ENCODE measurements at places on chromosomes 3 and 15.

DNA sequence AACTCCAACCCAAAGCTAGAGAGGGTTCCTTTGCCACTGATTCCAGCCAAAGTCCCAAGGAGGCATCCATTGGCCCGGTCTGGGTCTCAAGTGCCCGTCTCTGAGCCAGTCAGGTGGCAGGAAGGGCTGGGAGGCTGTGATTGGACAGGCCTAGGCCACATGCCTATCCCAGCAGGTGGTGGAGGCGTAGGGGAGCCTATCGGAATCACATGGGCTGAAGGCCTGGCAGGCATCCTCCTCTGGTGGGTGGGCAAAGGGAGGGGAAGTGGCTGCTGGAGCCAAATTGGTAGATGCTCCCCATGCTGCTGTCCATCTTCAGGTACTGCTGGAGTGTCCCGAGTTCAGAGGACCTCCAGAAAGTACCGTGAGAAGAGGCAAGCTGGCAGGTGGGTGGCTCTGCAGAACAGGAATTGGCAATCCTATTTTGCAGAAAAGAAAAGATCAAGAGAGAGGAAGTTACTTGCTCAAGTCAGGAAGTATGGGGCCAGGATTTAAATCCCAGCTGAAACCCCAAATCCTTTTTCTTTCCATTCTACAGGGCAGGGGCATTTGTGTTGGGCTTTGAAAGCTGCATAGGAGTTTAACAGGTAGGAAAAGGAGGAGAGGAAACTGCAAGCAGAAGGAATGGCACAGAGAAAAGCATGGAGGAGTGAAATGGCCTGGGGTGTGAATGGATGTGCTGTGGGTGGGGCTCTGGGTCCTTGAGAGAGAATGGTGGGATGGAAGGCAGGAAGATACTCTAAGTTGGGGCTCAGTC lies 3.7 kb downstream of the CHST13 start:
- no peak for DNase-seq

GRCh38 chr3:171459137-171459941 lies 866 bp downstream of the TNIK start:
- DNase-seq = peak; percentile 31

- DNase-seq = no peak
Observed at GRCh38 chr3:197758512-197758911, 8.8 kb downstream of the FYTTD1 start.

DNA sequence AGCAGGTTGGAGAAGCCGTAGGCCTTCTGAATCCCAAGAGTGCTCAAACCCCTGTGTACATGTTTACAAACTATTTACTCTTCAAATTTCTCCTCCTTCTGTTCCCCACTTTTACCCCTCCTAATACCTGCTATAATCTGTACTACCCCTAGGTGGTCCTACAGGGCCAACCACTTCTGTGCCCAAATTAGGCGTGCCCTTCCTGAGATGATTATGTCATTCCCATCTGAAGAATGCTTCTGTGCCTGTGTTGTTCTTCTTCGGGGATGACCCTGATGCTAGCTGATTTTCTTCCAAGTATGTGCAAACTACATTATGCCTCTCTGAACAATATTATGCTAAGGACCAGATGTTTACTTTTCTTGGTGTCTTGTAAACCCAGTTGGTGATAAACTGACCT lies 20.5 kb downstream of the RBP2 start:
- peak; percentile 11 for DNase-seq

GRCh38 chr3:157097198-157097597 lies 62.7 kb downstream of the CCNL1 start:
- no peak for DNase-seq

DNA sequence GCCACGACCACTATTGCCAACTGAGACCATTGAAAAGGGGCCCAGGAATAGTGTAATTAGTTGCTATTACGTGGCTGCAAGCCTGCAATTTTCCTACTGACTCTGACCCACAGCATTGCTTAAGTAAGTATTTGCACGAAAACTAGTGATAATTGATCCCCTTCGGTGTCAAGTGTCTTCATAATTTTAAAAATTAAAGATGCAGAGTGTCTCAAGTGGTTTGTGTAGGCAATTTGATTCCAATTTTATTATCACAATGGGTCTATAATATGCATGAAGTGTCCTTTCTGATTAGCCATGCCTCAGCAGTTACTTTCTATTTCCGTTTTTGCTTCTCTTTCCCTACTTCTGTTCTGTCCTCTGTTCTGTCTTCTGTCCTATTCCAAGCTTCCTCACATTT lies 259.2 kb downstream of the C3orf38 start:
- DNase-seq = no peak

DNA sequence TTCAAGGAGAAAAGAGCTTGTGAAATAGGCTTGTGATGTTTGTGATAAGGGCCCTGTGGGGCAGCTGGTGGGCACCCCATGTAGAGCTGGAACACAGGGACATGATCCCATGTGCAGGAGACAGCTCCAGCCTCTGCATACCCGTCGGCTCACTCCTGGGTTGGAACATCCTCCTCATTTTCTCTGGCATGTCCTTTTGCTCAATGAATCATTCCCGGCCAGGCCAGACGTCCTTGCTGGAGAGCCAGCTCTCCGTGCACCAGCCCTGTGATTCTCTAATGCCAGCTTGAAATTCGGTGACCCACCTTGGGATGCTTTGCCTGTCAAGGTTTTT lies 77.3 kb downstream of the SMAD3 start:
- DNase-seq = no peak

DNA sequence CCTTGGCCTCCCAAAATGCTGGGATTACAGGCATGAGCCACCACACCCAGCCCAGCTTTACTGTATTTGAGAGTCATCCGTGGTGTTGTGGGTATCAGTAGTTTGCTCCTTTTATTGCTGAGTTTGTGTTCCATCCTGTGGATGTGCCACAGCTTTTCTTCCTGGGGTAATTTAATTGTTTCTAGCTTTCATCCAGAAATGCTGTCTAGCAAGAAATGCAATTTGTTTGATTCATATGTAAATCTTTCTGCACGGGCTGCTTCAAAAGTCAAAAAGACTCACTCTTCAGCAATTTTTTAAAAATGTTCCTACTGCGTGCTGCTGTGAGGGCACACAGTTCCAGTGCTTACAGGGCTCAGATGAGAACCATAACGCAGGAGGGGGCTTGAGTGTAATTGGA lies 47.1 kb downstream of the CORO2B start:
- DNase-seq = no peak

DNA sequence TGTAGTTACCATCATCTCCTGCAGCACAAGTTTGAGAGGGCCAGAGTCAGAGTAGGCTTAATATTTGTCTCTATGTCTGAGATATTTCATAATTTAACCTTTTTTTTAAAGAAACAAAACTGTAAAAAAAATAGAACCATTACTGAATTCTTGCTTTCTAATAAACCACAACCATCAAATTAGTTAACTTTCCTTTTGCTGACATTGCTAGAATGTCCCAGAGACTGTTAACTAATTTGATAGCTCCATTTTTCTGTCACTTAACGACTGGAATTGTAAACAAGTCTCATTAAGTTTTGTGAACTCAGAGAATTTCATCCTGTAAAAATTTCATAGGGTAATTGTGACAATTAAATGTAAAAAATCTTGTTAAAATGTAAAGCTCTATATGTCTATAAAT lies 35.6 kb downstream of the IMPG2 start:
- no peak for DNase-seq

GRCh38 chr3:146598535-146598934 lies 6.6 kb downstream of the PLSCR5 start:
- DNase-seq = no peak

DNA sequence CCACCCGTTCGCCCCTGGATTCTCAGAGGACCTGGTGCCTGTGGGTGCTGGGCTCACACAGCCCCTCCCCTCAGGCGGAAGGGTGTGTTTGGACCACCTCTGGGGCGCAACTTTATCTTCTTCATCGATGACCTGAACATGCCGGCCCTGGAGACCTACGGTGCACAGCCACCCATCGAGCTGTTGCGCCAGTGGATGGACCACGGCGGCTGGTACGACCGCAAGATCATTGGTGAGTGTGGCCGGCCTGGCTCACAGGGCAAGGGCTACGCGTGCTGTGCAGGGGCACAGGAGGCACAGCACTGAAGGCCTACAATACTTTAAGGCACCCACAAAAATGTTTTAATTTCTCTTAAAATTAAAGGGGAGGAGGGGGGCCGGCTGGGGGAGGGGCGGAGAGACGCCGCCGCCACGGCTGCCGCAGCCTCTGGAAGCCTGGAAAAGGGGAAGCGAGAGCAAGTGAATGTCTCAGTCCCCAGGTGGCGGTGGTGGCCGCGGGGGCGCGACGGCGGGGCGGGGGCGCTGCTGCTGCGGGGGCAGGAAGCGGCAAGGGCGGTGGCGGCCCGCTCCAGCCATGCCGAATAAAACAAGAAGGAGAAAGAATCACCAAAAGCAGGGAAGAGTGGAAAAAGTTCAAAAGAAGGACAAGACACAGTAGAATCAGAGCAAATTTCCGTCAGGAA lies 56.8 kb downstream of the DNAH1 start:
- peak; percentile 31 for DNase-seq

- no peak for DNase-seq
Observed at GRCh38 chr3:64049832-64050231, 26.5 kb upstream of the PSMD6 start.

GRCh38 chr3:153079386-153079785 lies 82.6 kb upstream of the RAP2B start:
- peak; percentile 41 for DNase-seq

DNA sequence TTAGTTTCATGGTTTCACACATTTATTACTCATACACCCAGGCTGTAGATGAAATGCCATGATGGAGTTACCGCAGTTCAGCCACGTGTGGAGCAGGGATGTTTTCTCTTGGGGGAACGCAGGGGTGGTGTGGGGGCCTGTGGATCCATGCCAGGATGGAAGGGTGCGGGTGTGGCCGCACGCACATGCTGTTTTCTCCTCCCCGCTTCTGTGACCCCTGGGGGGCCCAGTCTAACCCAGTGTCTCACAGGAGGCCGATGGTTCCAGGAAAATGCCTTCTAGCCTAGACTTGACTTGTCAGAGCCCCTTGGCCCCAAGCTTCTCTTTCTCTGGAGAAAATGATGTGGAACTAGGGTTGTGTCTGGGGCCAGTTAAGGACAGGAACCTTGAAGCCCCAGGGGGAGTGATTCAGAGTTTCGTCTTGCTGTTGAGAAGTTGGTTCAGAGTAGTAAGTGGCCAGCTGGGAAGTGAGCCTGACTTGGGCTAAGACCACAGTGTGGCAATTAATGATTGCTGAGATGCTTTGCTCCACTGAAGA lies 240.4 kb upstream of the BHLHE40 start:
- DNase-seq = no peak

GRCh38 chr3:156388497-156389448 lies 166.1 kb downstream of the SSR3 start:
- no peak for DNase-seq

DNA sequence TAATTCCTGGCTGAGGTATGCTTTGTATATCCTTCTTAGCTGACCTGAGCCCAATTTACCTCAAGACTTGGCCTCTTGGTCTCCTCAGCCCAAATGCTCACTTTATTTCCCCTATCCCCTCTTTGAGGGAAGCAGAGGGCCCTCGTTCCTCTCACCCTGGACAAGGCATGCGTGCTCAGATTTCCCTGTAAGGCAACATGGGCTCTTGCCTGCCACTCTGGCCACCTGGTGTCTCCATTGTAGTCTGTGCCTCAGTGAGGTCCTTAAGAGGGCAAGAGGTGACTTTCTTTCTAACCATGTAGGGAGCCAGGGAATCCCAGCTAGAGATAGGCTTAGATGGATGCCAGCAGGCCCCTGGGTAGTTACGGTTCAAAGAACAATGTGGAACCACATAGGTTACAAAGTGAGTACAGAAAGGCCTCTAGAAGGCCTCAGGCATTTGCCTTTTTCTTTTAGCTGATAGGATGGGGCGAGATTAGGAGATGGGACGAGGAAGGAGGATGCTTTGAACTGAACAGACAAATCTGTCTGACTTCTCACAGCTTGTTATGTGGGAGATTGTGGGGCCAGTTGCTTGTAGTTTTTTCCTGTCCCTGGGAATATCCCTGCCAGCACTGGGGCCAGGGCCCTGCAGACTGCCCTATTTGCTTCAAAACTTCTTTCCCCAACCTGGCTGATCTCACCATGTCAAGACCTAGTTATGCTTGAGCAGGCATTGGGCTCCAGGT lies 1.1 kb upstream of the INTS14 start:
- DNase-seq = no peak

Measured in hematopoietic multipotent progenitor cell treated with erythropoietin and hydrocortisone succinate and interleukin-3 and kit ligand, for 8 days (in vitro differentiated cells).